H4 (cell line): ENCODE measurements at places on chromosomes 7 and 10.

- no peak for DNase-seq
Observed at GRCh38 chr10:128473396-128473795, 347.2 kb upstream of the MKI67 start.

DNA sequence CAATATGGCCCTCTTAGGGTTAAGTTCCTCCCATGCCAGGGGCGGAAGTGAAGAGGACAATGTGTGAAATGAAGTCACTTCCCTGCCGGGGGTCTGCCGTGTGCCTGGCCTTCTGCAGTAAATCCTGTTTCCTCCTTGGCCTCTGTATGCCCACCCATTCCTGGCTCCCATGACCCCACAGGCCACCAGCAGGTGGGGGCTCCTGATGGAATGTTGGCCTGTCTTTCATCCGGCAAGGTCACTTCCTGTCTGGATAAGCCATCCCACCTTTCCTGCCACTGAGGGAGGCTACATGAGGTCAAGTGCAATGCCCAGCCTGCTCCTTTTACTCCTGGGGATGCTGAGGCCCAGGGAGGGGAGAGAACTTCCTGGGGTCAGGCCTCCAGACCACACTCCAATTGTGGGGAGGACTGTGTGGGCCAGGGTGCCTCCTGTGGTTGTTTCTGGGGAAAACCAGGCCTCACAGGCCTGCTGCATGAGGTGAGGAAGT, 22.3 kb downstream of the PALD1 start:
- DNase-seq, result no peak

- no peak for DNase-seq
Observed at GRCh38 chr7:71885487-71885886, 526.7 kb downstream of the CALN1 start.

DNA sequence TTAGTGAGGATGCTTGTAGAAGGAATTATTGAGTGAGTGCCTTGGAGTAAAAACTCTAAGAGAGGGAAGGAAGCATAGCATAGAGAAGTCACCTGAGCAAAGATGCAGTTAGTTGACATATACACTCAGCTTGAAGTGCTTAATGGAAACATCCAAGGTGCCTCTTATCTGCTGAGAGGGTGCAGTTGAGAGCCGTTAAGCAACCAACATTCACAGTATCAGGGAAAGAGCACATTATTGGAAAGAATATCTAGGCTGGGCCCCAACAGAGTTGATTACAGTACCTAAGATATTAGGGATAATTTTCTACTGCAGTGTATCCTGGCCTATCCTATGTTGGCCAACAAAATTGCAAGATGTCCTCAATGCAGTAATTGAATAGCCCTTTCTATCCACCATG, 302.0 kb downstream of the ETV1 start:
- DNase-seq, result no peak

- no peak for DNase-seq
Observed at GRCh38 chr7:28411876-28412662, at the start of gene CREB5. Gene CREB5 (plus strand): TSS chr7:28412518. CDS start chr7:28412915, 397 bp downstream.

DNA sequence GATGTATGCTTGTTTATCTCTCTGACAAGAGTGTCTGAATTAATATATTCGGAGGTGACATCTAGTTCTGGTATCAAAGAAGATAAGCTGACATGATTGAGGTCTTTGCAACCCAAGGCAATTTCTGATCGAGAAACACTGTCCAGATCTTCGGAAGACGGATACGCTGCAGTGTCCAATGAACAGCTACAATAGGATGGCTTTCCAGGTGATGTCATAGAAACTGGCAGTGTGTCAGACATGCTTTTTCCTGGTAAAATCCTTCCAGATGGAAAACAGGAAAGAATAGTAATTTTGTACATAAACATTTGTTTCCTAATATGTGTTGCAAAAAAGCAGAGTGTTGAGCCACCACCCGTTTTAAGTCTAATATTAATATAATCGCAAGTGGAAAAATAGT, 33.4 kb downstream of the VWDE start:
- no peak for DNase-seq

- no peak for DNase-seq
Observed at GRCh38 chr10:7093368-7093767, 317.5 kb downstream of the SFMBT2 start.

GRCh38 chr7:77391230-77391629, 24.9 kb downstream of the GSAP start:
- DNase-seq, result no peak
